ENCODE measurements at places on chromosomes 7 and 10. TPM values are rescaled to one million over a fixed set of nuclear protein-coding genes. Genes with fewer than 3 reads are reported as not detected.

DNA sequence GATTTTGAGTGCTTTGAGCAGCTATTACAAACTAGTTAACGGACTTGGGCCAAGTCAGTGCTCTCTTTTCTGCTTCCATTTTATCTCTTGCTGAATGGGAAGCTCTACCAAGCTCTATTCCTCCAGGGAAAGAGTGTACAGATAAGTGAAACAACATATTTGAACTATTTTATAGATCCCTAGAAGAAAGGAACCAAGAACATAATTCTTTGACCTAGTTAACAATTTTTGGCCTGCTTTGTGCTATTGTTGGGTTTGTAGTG, 244.8 kb downstream of the PRKG1 start:
- H3K27me3 ChIP-seq: no peaks in the 10 kb centered on the region
- H3K4me3 ChIP-seq: no peak overlapping the region
- no peak overlapping the region for H3K27ac ChIP-seq
- H3K4me1 ChIP-seq: no peaks in the 10 kb centered on the region
- no peak for DNase-seq

The ARL3 gene
- 5.6 TPM for total RNA-seq

- no peaks in the 10 kb centered on the region for H3K36me3 ChIP-seq
- H3K27me3 ChIP-seq: no peaks in the 10 kb centered on the region
- H3K4me1 ChIP-seq: no peaks in the 10 kb centered on the region
- no peak overlapping the region for H3K4me3 ChIP-seq
Measured at GRCh38 chr10:15868006-15868405, 7.7 kb upstream of the MINDY3 start.

DNA sequence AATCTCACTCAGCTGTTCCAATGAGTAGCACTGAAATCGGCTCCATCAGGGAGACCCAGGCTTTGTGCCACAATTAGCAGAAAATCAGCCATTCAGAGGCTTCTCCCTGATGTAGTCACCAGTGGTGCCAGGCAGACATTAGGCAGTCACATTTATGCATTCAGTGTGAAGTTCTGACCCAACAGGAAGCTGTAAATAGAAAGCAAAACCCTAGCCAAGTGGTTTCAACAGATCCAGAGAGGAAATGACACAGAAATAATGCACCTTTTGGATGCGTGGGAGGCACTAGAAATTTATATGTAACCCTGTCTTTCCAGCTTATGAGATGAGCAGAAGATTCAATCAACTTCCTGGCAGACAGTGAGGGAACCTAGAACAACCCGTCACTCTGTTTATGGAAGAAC, 186.4 kb downstream of the PDE1C start:
- no peaks in the 10 kb centered on the region for H3K27me3 ChIP-seq
- H3K4me1 ChIP-seq: no peaks in the 10 kb centered on the region
- no peak overlapping the region for H3K27ac ChIP-seq
- H3K36me3 ChIP-seq: no peaks in the 10 kb centered on the region
- no peak for DNase-seq

The CDK1 gene
- total RNA-seq: 16.5 TPM

The CALML5 gene
- total RNA-seq: not detected

- H3K27ac ChIP-seq: no peak overlapping the region
- no peaks in the 10 kb centered on the region for H3K36me3 ChIP-seq
- DNase-seq: no peak
Measured at GRCh38 chr10:78419481-78420265, 386.0 kb downstream of the RPS24 start.

GRCh38 chr7:28686418-28686800, 271.7 kb downstream of the TRIL start:
- DNase-seq: no peak
- H3K4me3 ChIP-seq: peak overlapping the region; percentile 19
- no peaks in the 10 kb centered on the region for H3K4me1 ChIP-seq
- H3K27me3 ChIP-seq: no peaks in the 10 kb centered on the region
- H3K36me3 ChIP-seq: no peaks in the 10 kb centered on the region

- no peak for DNase-seq
- no peak overlapping the region for H3K4me3 ChIP-seq
- no peaks in the 10 kb centered on the region for H3K36me3 ChIP-seq
- no peaks in the 10 kb centered on the region for H3K4me1 ChIP-seq
- H3K27ac ChIP-seq: no peak overlapping the region
Measured at GRCh38 chr10:99630991-99631390, 10.8 kb upstream of the SLC25A28 start.

DNA sequence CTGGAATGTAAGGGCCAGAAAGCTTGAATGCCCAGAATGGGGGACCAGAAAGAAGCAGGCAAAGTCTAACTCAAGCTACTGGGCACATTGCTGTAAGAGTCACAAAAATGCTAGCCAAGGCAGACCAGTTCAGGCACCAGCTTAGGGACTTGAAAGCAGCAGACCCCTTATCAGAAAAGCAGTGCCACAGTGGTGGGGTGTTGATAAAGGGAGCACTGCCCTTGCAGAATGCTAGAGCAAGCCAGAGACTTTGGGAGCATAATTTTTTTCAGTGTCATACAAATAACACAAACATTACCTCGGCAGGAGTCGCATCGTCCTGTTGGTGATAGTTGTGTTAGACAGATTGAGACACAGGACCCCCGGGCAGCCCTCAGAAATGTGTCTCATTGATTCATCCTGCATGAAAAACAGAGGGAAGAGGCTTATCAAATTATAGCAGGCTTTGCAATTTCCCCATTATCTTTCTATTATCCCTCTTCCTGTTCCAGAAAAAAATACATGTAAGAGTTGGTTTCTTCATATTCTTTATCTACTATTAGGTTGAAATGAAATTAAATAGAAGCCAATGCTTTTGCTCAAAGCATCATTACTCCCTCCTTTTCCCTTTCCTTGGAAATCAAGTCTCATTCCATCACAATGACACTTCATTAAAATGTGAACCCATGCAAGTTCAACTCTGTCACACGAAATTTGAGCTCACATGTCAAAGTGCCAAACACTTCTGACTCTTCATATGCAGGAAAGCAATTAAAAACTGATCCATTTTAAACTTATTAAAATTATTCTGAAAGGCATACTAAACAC, 13.4 kb downstream of the LRRC17 start:
- no peak overlapping the region for H3K4me3 ChIP-seq
- no peaks in the 10 kb centered on the region for H3K4me1 ChIP-seq
- H3K27me3 ChIP-seq: no peaks in the 10 kb centered on the region
- H3K27ac ChIP-seq: no peak overlapping the region
- no peak for DNase-seq

- H3K36me3 ChIP-seq: no peaks in the 10 kb centered on the region
- no peak for DNase-seq
- no peaks in the 10 kb centered on the region for H3K27me3 ChIP-seq
- no peak overlapping the region for H3K4me3 ChIP-seq
- no peak overlapping the region for H3K27ac ChIP-seq
- H3K4me1 ChIP-seq: no peaks in the 10 kb centered on the region
Measured at GRCh38 chr7:491958-492713, 27.5 kb downstream of the PDGFA start.

The TRIL gene
- 1.1 TPM for total RNA-seq

The PPP1R3C gene
- total RNA-seq: 1.9 TPM

DNA sequence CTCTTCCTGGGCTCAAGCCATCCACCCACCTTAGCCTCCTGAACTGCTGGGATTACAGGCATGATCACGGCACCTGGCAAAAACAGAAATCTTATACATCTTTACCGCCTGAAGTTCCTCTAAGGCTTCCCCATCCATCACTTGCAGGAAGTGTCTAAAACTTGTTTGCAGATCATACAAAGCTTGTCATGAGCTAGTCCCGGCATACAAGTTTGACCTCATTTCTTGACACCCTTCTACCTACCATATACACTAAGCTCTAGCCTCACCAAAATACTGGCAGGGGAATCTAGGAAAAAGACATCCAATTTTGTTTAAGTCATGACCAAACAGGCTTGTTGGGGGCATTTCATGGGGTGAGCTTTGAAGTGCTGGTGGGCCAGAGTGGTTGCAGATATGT, 14.5 kb downstream of the DNMBP start:
- no peaks in the 10 kb centered on the region for H3K36me3 ChIP-seq
- H3K4me1 ChIP-seq: no peaks in the 10 kb centered on the region
- no peak overlapping the region for H3K4me3 ChIP-seq

The CAMK1D gene
- total RNA-seq: 29.7 TPM

DNA sequence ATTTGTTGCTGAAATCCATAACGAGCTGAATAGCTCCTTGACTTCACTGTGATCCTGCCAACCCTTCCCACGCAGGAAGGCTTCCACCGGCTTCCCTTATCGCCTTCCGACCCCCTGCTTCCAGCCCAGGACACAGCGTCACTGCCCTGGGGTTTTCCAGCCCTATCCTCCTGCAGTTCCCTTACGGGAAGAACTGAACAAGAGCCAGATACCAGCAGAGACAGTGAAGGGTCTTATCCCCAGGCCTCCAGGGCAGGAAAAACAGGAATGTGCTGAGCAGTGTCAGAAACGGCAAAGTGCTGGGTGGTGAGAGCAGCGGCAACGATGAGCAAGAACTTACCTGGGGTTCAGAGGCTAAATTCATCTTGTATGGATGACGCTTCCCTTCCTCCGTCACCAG, 22.4 kb downstream of the PDLIM1 start:
- peak; percentile 24 for DNase-seq
- H3K27ac ChIP-seq: peak overlapping the region; percentile 65
- H3K27me3 ChIP-seq: no peaks in the 10 kb centered on the region
- H3K36me3 ChIP-seq: no peaks in the 10 kb centered on the region
- peaks cover 12% of the 10 kb centered on the region for H3K4me1 ChIP-seq
- no peak overlapping the region for H3K4me3 ChIP-seq

- H3K36me3 ChIP-seq: no peaks in the 10 kb centered on the region
- no peak overlapping the region for H3K27ac ChIP-seq
- H3K27me3 ChIP-seq: no peaks in the 10 kb centered on the region
- H3K4me1 ChIP-seq: no peaks in the 10 kb centered on the region
Measured at GRCh38 chr10:67539312-67539711, 156.7 kb downstream of the CTNNA3 start.

The PPP3CB gene
- total RNA-seq: 34.2 TPM

DNA sequence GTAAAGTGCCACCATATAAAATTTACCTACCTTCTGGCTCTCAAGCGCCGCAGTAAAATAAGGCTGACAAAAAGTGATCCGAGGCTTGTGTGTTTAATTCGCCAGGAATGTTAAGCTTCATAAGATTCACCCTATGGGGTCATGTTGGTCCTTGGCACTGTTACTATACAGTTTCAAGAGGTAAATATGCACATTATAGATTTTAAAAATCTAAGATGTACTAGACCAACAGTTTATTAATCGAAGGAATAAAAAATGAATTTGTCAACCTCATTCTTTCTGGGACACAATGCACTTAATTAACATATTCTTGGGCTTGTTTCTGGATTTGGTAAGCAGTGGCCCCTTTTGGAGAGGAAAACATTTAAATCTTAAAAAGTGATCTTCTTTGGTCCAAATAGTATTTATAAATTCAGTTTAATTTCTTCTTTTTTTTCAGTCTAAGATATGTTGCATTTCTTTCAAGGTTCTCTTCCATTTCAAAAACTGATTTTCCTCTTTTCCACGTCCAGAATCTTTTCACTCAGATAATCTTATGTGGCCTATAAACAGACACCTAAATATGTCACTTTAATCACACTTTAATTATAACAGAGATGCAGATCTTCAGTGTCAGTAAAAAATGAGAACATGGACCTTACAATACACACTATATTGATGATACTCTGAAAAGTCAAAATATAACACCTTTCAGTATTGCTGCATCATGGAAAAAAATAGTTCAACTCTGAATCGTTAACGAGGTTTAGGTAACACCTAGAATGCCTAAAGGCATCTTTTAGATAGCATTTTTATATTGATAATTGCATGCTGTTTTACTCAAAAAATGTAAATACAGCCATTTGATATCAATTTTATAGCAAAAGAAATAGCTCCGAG, 3.8 kb upstream of the SKIDA1 start:
- peaks cover 5% of the 10 kb centered on the region for H3K27me3 ChIP-seq
- no peaks in the 10 kb centered on the region for H3K4me1 ChIP-seq
- no peak overlapping the region for H3K4me3 ChIP-seq

The GARIN1A gene
- total RNA-seq: 0.89 TPM

- peaks cover 34% of the 10 kb centered on the region for H3K27me3 ChIP-seq
- peak within 1 kb of the TSS; percentile 15 for H3K4me3 ChIP-seq
- H3K4me1 ChIP-seq: no peaks in the 10 kb centered on the region
- no peaks in the 10 kb centered on the region for H3K36me3 ChIP-seq
- no peak within 1 kb of the TSS for H3K27ac ChIP-seq
- DNase-seq: peak; percentile 45
Measured at GRCh38 chr7:98617051-98617959, at the start of gene NPTX2. NPTX2 (plus strand) TSS chr7:98617285; CDS start chr7:98617462, 177 bp downstream.

Measured in colonic mucosa (tissue), 4 donors.